ENCODE measurements at places on chromosomes 4 and X.

- DNase-seq = peak; percentile 32
Observed at GRCh38 chr4:86496094-86497080, 97.7 kb upstream of the PTPN13 start.

- DNase-seq = no peak
Observed at GRCh38 chr4:38582445-38582844, 81.6 kb upstream of the KLF3 start.

DNA sequence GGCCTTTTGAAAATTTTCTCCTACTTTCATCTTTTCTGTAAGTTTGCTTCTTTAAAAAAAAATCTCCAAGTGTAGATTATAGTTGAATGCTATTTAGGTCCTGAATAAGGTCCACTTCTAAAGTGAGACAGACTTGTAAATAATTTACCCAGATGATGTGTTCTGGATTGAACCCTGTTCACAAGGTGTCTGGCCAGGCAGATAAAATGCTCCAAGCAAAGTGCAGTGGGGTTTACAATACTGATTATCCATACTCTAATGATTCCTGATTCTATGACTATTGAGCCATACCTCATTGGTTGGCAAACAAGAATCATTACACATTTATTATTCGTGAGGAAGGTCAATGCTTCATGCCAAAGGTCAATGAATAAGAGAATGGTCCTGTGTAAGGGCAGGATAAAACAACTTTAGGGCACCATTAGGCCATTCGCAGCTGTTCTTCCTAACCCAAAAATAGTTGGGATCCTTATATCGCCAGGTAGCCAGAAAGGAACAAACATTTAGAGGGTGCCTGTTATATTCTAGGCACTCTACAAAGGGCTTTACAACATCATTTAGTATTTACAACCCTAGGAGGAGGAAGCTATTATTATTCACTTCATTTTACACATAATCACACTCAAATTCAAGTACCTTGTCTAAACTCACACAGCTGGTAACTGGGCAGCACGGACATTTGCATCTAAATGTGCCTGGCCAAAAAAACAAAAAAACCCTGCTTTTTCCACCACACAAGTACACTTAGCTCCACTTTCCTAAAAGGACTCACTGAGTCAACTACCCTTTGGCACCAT, 18.6 kb upstream of the SAT1 start:
- DNase-seq = no peak

DNA sequence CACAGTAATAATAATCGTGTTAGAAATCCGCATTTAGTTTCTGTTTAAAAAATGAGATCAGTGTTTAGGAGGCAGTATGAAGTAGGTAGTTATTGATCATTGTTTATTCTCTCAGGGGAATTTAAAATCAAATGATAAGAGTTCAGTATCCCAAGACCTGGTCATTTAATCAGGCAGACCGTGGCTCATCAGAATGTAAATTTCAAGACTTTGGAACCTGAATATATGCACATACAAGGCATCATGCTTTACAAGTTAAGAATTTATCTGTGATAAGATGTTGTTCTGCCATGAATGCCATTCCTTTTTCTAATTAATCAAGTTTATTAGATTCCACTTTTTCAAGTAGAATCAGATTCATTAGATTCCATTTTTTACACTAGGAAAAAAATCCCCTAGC, 133.5 kb upstream of the MAOA start:
- DNase-seq = no peak

GRCh38 chrX:44439242-44439794, 95.8 kb upstream of the EFHC2 start:
- no peak for DNase-seq

- no peak for DNase-seq
Observed at GRCh38 chrX:75118296-75118695, 37.8 kb downstream of the ABCB7 start.

Measured in NCI-H526 (cell line).